Right cardiac atrium (tissue), 5 donors: ENCODE measurements at places on chromosomes 2 and 18. TPM values are rescaled to one million over a fixed set of nuclear protein-coding genes. Genes with fewer than 3 reads are reported as not detected.

Gene CRYBA2
- not detected for total RNA-seq

Gene MOCOS
- total RNA-seq, result 0.57 TPM

Gene NDUFV2
- 294 TPM for total RNA-seq

Gene AQP12A
- total RNA-seq, result not detected

Gene C1GALT1C1L
- total RNA-seq, result 2.9 TPM

Gene SKOR2
- total RNA-seq, result not detected

Gene CHST10
- total RNA-seq, result 21.9 TPM

Gene PFN4
- 0.83 TPM for total RNA-seq

GRCh38 chr2:168176402-168176801 is 71.0 kb downstream of the STK39 start:
- DNase-seq, result no peak

GRCh38 chr18:25247725-25248124 is 104.2 kb downstream of the ZNF521 start:
- no peak for DNase-seq

DNA sequence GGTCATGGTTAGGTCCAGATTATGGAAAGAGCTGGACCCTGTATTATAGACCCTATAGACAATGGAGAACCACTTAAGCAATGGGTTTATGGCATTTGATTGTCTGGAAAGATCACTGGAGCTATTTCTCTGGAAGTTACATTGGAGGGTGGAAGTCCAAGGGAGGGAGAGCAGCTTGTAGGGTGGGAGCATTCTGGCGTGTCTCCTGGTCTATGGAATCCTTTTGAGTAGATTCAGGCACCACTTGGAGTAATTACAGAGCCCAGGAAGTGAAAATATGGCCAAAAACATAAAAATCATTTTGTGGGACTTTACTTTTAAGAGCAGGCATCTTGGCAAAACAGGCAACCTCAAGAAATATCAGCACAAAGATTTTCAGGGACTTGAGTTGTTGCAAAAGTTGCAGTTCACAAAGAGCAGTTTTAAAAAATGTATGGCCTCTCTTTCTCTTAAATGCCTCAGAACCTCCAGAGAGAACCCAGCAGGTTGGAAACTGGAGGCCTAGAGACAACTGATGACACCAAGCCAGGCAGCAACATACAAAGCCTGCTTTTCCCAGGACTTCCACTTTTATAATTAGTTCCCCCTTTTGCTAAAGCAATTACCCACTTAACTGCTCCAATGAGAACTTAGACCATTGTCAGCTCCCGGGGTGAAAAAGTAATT is 331.0 kb downstream of the MYCN start:
- DNase-seq, result no peak

DNA sequence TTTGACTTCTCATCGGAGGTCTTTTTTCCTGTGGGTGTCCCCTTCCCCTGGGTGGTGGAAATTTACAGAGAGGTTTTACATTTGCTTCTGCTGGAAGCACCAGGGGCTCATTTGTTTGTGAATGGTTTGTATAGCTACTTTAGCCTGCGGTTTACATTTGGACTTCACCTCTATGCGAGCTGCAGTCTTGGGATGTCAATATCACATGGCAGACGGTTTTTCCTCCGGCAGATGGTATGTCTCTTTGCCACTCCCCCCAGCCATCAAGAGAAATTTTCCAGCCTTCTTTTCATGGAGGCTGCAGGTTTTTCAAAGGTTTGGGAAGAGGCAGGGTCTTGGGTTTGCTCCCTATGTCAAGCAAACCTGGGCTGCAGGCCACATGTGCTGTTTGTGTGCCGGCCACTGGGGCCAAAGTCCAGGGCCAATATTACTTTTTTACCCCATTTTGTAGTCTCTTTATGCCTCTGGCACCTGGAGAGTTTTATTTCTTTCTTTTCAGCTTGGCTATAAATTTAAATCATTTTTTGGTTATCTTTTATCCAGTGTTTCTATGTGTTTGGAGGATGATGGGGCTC is 23.9 kb upstream of the BOD1L2 start:
- no peak for DNase-seq

DNA sequence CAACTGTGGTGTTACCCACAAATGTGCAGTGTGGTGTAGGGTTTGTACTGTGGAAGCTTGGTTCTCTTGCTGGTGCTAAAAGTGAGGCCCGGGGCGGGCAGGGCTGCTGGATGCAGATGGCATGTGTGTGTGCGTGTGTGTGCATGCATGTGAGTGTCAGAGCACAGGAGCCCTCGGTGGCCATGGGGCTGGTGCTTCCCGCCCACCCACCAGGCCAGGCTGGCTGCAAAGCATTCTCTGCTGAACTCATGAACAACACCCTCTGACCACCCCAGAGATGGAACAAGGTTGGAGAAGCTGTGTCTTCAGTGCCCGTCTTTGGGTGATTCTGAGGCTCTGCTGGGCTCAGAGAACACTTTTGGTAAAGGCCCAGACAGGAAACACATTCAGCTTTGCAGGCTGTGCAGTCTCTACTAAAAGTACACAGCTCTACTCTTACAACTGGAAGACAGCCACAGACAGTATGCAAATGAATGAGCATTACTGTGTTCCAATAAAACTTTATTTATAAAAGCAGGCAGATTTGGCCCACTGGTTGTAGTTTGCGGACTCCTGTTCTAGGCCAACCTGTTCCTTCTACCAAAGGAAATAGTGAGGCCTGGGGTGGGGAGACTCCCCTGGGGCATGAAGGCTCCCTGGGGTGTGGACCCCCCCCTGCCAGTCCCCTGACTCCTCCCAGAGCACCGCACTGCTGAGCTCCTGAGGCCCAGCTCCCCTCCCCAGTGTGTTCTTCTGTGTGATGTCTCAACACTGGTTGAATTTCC is 225.3 kb upstream of the HDAC4 start:
- DNase-seq, result peak; percentile 64

GRCh38 chr2:200585340-200585729 is 479 bp upstream of the AOX1 start:
- no peak for DNase-seq

DNA sequence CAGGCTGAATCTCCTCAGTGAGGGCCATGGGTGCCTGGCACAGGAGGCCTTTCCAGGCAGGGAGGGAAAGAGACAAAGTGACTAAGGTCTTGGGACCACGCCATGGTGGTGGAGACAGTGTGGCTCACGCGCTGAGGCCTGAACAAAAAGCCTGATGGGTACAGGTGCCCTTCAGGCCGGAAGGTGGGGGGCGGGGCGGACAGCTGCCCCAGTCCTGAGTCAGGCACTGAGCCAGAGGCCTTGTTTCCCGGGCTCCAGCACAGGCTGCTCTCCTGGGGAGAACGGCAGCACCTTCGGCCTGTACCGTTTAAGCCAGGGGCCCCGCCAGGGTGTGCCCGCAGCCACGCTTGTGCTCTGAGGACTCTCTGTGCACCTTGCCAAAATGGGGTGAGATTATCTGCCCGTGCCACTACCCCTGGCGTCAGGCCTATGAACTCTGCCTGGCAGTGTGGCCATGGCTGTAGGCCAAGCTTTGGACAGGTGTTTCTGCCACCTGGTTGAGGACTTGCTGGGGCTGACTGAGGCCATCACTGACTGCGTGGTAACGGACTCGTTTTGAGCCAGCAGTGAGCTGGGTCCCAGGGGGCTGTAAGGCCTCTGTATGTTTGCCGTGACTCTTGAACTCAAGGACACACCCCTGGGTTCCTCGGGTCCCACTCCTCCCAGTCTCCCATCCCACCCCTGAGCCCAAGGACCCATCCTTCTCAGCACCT is 31.7 kb upstream of the DNMT3A start:
- DNase-seq, result peak; percentile 56
